ENCODE measurements at places on chromosomes 2 and 18. TPM values are rescaled to one million over a fixed set of nuclear protein-coding genes. Genes with fewer than 3 reads are reported as not detected.

DNA sequence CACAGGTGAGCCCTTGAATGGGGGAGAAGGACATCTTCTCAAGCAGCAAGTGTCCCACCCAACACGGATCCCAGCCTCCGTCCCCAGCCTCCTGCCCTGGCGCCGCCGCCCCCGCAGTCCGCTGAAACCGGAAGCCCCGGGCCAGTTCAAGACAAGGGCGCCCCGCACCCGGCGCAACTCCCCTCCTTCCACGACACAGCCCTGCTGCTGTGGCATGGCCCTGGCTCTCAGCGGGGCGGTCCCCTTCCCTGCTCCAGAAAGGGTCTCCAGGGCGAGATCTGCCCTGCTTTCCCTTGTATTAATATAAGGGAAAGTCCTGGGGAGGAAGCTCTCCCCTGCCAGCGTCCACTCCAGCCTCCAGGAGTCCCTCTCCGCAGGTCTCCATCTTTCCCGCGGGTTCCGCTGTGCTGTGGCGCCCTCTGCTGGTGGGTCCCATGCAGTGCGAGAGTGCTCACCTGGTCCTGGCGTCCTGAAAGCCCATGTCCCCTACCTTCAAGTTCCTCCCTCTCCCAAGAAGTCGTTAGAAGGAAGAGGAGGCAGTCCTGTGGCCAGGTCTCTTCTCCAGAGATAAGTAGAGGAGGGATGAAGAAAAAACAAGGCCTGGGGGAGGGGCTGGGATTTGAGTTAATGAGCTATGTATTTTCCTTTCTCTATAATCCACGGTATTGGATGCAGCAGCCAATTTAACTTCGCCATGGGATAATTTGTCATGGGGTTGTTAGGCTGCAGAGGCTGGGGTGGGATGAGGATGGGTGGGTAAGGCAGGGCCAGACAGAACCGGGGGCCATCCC is 176.0 kb downstream of the SMAD2 start:
- peaks cover 12% of the 10 kb centered on the region for H3K27me3 ChIP-seq
- DNase-seq, result peak; percentile 71
- H3K36me3 ChIP-seq, result no peaks in the 10 kb centered on the region
- H3K4me3 ChIP-seq, result no peak overlapping the region

GRCh38 chr2:165193178-165193777 is 10.6 kb downstream of the SCN3A start:
- H3K4me1 ChIP-seq, result no peaks in the 10 kb centered on the region
- no peak for DNase-seq
- no peak overlapping the region for H3K4me3 ChIP-seq
- no peaks in the 10 kb centered on the region for H3K36me3 ChIP-seq
- H3K27ac ChIP-seq, result no peak overlapping the region

Gene ERCC3
- 41.1 TPM for total RNA-seq

- DNase-seq, result no peak
- H3K27ac ChIP-seq, result no peak overlapping the region
- no peaks in the 10 kb centered on the region for H3K4me1 ChIP-seq
- peaks cover 11% of the 10 kb centered on the region for H3K27me3 ChIP-seq
These were observed 27.2 kb downstream of the MSGN1 start for GRCh38 chr2:17843457-17843856.

DNA sequence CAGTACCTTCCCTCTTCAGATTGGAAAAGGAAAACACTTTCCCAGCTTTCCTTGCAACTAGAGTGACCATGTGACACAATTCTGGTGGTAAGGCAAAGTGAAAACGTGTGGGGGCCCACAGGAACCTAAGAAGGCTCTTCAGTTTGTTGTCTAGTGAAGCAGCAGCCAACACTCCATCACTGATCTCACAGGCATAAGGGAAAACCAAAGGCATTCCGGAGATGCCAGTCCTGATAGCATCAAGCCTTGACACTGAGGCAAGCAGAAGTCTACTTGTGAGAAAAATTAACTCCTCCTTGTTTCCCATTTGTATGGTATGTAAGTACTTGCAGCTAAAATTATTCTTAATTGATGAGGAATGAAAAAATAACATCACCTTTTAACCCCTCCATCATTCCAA is 88.3 kb downstream of the ETAA1 start:
- H3K27ac ChIP-seq, result no peak overlapping the region
- peaks cover 5% of the 10 kb centered on the region for H3K27me3 ChIP-seq
- no peaks in the 10 kb centered on the region for H3K36me3 ChIP-seq
- H3K4me3 ChIP-seq, result no peak overlapping the region
- DNase-seq, result no peak

Gene SNTG2
- total RNA-seq, result 0.57 TPM

Gene MTA3
- 31.9 TPM for total RNA-seq

DNA sequence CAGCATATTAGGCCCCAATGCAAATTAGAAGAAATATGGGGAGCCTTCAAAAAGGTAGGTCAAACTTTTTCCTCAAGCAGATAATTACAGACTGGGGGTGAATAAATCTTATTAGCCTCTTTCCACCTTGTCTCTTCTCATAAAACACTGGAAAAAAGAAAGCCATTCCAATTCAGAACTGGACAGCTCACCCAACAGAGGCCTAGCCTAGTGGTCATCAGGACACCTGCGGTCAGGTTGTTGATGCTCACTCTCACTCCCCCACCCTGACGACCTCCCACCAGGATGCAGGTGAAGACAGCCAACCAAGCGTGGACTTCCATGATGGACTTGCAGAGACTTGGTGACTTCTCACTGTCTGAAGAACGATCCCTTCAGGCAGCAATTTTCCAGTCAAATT is 207.1 kb downstream of the ALK start:
- H3K36me3 ChIP-seq, result no peaks in the 10 kb centered on the region
- DNase-seq, result no peak
- no peak overlapping the region for H3K27ac ChIP-seq
- H3K4me1 ChIP-seq, result no peaks in the 10 kb centered on the region
- H3K27me3 ChIP-seq, result peaks cover 5% of the 10 kb centered on the region
- H3K4me3 ChIP-seq, result no peak overlapping the region

DNA sequence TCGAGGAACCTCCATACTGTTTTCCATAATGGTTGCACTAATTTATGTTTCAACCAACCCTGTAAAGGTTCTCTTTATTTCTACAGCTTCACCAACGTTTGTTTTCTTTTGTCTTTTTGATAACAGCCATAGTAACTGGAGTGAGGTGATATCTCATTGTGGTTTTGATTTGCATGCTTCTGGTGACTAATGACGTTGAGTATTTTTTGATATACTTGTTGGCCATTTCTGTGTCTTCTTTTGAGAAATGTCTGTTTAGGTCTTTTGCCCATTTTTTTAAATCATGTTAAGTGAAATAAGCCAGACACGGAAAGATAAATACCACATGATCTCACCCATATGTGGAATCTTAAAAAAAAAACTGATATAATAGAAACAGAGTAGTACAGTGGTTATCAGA is 74.8 kb upstream of the SMIM21 start:
- no peaks in the 10 kb centered on the region for H3K4me1 ChIP-seq
- no peaks in the 10 kb centered on the region for H3K36me3 ChIP-seq
- peaks cover 27% of the 10 kb centered on the region for H3K27me3 ChIP-seq
- no peak overlapping the region for H3K4me3 ChIP-seq
- no peak overlapping the region for H3K27ac ChIP-seq

Gene CFC1
- not detected for total RNA-seq

Gene GPR55
- 0.43 TPM for total RNA-seq

DNA sequence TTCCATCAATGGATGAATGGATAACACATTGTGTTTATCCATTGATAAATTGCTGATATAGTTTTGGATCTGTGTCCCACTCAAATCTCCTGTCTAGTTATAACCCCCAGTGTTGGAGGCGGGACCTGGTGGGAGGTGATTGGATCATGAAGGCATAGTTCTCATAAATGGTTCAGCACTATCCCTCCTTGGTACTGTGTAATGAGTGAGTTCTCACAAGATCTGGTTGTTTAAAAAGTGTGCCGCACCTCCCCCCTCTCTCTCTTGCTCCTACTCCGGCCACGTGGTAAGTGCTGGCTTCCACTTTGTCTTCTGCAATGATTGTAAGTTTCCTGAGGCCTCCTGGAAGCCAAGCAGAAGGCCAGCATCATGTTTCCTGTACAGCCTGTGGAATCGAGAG is 23.9 kb upstream of the SPATA3 start:
- H3K4me3 ChIP-seq, result no peak overlapping the region
- H3K36me3 ChIP-seq, result no peaks in the 10 kb centered on the region
- DNase-seq, result no peak
- H3K27me3 ChIP-seq, result peaks cover 3% of the 10 kb centered on the region

GRCh38 chr2:218218268-218219185 is 1.5 kb downstream of the ARPC2 start:
- peak overlapping the region; percentile 78 for H3K4me3 ChIP-seq
- peak; percentile 68 for DNase-seq
- no peaks in the 10 kb centered on the region for H3K27me3 ChIP-seq
- H3K4me1 ChIP-seq, result peaks cover 46% of the 10 kb centered on the region
- H3K27ac ChIP-seq, result peak overlapping the region; percentile 88

Gene SERPINB3
- not detected for total RNA-seq

Gene RPRM
- not detected for total RNA-seq

- no peak overlapping the region for H3K27ac ChIP-seq
- H3K4me1 ChIP-seq, result no peaks in the 10 kb centered on the region
- DNase-seq, result no peak
- no peaks in the 10 kb centered on the region for H3K36me3 ChIP-seq
These were observed 239.5 kb upstream of the COL3A1 start for GRCh38 chr2:188734691-188735090.

- no peaks in the 10 kb centered on the region for H3K36me3 ChIP-seq
- peaks cover 63% of the 10 kb centered on the region for H3K27me3 ChIP-seq
- peak within 1 kb of the TSS; percentile 61 for H3K4me3 ChIP-seq
- H3K4me1 ChIP-seq, result peaks cover 7% of the 10 kb centered on the region
- H3K27ac ChIP-seq, result no peak within 1 kb of the TSS
- peak; percentile 42 for DNase-seq
These were observed at the start of gene SH3BP4 for GRCh38 chr2:234951664-234952269. Gene SH3BP4 (plus strand): TSS chr2:234952017. CDS start chr2:235035003, 82,986 bp downstream.

DNA sequence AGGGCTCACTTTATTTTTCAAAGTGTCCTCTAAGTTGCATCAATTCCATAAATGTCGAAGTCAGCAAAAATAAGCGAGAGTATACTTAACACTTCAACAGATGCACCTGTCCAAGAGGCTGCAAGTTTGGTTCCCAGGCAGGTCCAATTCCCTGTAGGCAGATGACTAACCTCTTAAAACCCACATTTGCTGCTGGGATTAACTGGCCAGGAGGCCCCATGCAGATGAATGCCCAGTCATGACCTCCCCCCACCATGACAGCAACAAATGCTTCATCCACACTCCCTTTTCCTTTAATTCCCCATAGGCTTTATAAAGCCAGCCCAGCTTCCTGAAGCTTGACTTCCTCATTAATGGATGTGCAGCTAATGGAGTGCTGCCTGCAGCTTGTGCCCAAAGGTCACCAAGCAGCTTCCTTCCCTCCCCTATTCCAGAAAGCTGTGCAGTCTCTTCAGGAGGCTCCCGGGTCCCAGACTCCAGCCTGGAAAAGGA is 35.7 kb downstream of the REEP1 start:
- no peaks in the 10 kb centered on the region for H3K4me1 ChIP-seq
- DNase-seq, result no peak
- no peaks in the 10 kb centered on the region for H3K36me3 ChIP-seq
- peaks cover 4% of the 10 kb centered on the region for H3K27me3 ChIP-seq

- no peak overlapping the region for H3K27ac ChIP-seq
- H3K36me3 ChIP-seq, result no peaks in the 10 kb centered on the region
- DNase-seq, result no peak
- H3K4me1 ChIP-seq, result no peaks in the 10 kb centered on the region
These were observed 843.7 kb downstream of the LRRTM4 start for GRCh38 chr2:76678383-76679024.

Gene TTN
- 0.91 TPM for total RNA-seq

Gene SNED1
- total RNA-seq, result 0.35 TPM

- no peak overlapping the region for H3K4me3 ChIP-seq
- no peak for DNase-seq
- H3K27ac ChIP-seq, result no peak overlapping the region
- H3K4me1 ChIP-seq, result peaks cover 30% of the 10 kb centered on the region
- H3K36me3 ChIP-seq, result peaks cover 9% of the 10 kb centered on the region
These were observed 10.1 kb downstream of the SP9 start for GRCh38 chr2:174344716-174345461.

DNA sequence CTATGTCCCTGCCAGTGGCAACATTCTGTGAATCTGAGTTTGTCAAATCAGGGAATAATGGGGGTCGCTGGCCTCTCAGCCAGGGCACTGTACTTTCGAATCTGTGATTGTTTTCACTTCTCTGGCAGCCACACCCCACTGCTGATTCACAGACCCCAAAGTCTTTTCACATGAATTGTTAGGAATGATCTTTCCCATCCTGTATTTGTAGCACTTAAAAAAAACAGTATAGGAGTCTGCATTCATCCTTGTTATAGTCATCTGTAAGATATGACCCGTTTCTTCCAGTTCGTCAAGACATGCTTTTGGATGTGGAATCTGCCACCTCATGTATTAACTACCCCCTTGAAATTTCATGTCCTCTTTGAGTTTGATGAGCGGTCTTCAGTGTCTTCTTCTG is 928 bp downstream of the NAGK start:
- H3K27ac ChIP-seq, result peak overlapping the region; percentile 98
- peaks cover 13% of the 10 kb centered on the region for H3K36me3 ChIP-seq
- H3K27me3 ChIP-seq, result no peaks in the 10 kb centered on the region
- peaks cover 58% of the 10 kb centered on the region for H3K4me1 ChIP-seq
- H3K4me3 ChIP-seq, result peak overlapping the region; percentile 95
- no peak for DNase-seq

DNA sequence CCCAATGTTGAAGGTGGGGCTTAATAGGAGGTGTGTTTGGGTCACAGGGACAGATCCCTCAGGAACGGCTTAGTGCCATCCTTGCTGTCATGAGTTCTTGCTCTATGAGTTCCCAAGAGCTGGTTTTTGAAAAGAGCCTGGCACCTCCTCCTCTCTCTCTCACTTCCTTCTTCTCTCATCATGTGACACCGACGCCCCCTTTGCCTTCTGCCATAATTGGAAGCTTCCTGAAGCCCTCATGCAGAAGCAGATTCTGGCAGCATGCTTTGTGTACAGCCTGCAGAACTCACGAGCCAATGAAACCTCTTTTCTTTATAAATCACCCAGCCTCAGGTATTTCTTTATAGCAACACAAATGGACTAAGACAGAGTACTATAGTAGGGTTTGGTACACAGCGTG is 100.4 kb upstream of the SH3BP4 start:
- H3K27me3 ChIP-seq, result peaks cover 5% of the 10 kb centered on the region
- H3K4me3 ChIP-seq, result no peak overlapping the region
- H3K4me1 ChIP-seq, result no peaks in the 10 kb centered on the region
- no peak for DNase-seq
- H3K27ac ChIP-seq, result no peak overlapping the region

GRCh38 chr2:101124643-101125366 is 26.4 kb downstream of the TBC1D8 start:
- no peak overlapping the region for H3K4me3 ChIP-seq
- H3K27me3 ChIP-seq, result no peaks in the 10 kb centered on the region
- peaks cover 14% of the 10 kb centered on the region for H3K4me1 ChIP-seq
- H3K27ac ChIP-seq, result no peak overlapping the region

Gene DOK1
- 12.3 TPM for total RNA-seq

DNA sequence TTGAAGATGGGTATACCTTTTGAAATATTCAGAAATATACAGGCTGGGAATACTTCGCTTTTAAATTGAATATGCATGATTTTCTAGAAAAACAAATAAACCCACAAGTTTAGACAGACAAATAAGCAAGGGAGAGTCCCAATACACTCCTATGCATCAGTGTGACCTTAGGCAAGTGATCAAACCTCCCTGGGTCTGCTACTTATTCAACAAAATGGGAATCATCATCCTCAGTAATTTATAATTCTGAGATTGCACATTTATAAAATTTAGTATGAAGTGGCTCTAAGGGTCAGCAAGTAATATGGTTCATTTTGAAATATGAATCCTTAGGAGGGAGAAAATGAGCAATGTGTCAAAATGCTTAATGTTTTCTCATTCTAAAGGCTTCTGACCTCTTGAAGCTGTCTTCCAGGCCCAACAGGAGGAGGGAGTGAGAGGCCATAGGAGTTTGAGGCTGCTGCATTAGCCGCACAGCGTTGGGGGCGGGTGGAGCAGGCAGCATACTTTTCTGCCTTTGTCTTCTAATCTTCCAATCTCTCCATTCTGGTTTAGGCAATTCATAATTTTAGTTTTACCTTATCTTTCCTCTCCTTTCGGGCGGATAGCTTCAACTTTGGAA is 155.1 kb downstream of the TRIB2 start:
- DNase-seq, result no peak

Gene FRZB
- not detected for total RNA-seq

Data from activated naive CD4-positive, alpha-beta T cell treated with anti-CD3 and anti-CD28 coated beads for 36 hours (primary cell).